ENCODE measurements at places on chromosomes 7 and 10. TPM values are rescaled to one million over a fixed set of nuclear protein-coding genes. Genes with fewer than 3 reads are reported as not detected.
A peak's percentile ranks its signal among the peaks of the same experiment; 100 is the strongest.

The ATOH7 gene
- total RNA-seq = not detected

The STN1 gene
- 10.3 TPM for total RNA-seq

The PITX3 gene
- not detected for total RNA-seq

The KIF11 gene
- total RNA-seq = 6.3 TPM

The PCGF6 gene
- total RNA-seq = 16.9 TPM

DNA sequence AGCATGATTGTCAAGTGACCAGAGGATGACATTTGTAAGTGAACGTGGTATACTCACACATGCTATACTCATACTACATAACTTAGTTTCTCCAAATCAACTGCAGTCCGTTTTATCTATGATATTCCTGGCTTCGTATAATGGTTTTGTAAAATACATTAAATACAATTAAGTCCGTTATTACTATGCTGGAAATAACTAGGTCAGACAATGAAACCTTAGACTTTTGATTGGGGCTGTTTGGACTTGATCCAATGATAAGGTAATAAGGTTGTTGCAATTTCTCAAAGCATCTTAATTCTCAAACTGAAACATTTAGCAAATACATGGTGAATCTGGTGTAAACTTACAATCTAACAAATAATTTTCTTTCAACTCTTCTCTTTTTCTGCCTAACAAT, 117.0 kb downstream of the TWIST1 start:
- DNase-seq = no peak

DNA sequence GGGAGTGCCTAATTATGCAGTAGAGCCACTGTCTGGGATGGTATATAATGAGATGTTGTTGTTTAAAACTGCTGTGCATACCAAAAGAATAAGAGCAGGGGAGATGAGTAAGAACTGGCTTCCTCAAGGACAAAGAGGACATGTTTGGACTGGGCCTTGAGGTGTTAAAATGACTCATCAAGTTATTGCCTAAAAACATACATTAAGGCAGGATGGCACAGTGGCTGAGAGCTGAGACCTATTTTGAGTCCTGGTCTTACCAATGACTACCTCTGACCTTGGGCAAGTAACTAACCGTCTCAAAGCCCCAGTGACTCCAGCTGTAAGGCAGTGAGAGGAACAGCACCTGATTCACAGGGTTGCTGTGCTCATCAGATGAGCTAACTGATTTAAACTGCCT, 71.1 kb downstream of the CFAP58 start:
- DNase-seq = no peak

GRCh38 chr7:108045669-108046068, 42.7 kb upstream of the LAMB1 start:
- DNase-seq = no peak

GRCh38 chr10:12727832-12728215, 273.7 kb downstream of the CCDC3 start:
- DNase-seq = no peak

DNA sequence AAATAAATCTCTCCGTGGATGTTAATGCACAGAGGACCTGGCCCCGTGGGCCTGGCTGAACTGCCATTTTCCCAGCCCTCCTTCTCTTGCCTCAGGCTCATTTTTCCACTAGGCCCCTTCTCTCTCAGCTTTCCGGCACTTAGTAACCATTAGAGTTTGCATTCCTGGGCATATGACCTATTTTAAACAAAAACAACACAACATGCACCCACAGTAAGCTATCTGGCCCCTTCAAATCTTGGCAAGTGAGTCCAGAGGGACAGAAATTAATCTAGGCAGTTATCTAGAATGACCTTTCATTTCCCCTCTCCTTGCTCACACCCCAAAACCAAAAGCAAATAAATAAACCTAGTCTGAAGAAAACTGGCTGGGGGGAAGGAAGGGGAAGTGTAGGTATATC, 11.7 kb downstream of the FBXW4 start:
- DNase-seq = no peak

DNA sequence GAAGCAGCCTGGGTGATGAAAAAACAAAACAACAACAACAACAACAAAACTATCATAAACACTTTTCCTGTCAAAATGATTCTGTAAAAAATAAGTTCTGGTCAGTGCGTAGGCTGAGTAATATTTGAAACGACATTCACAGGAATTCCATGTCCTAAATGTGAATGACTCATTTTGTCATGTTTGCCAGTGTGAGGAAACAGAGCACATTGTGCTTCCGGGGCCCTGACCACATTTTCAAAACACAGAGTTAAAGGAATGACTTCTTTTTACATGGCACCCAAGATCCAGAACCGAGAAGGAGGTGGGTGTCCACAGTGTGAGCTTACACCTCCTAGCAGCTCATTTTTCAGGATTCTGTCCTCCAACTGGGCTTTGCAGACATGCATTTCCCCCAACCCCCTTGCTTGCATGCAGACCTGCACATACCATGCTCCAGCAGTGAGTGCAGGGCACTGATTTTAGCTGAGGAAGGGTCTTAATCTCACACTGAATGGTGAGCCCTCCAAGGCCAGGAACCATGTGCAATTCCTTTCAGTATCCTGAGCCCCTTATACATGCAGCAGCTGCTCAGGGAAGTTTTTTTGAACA, 3.0 kb downstream of the CLRN3 start:
- DNase-seq = no peak

DNA sequence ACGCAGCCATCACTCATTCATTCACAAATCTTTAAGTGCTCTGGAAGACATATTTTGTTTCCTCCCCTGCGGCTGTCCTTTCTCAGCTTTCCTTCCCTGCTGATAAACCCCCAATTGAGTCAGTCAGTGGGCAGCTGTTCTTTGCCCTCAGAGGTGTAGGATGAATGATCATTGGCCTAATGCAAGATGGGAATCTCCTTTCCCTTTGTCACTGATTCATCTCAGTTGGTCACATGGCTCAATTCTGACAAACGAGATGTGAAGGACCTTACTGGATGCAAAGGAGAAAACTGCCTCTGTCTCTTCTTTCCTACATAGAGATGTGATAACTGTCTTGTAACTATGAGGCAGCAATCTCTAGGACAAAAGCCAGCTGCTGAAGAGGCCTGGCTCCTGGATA, 44.6 kb downstream of the COL28A1 start:
- DNase-seq = no peak

GRCh38 chr10:11894381-11895107, 71.4 kb downstream of the PROSER2 start:
- no peak for DNase-seq

GRCh38 chr7:106110885-106111654, 1.0 kb downstream of the SYPL1 start:
- no peak for DNase-seq

- DNase-seq = peak; percentile 80
Observed at GRCh38 chr10:102072673-102073527, 7.8 kb downstream of the HPS6 start.

- no peak for DNase-seq
Observed at GRCh38 chr7:77416621-77417371, 647 bp upstream of the GSAP start.

Data from activated T-cell treated with anti-CD3 and anti-CD28 coated beads, Interleukin-2, amount 50 U/mL, for 4 hours (primary cell).